SHP77 (cell line): ENCODE measurements at places on chromosomes 1 and 21.

DNA sequence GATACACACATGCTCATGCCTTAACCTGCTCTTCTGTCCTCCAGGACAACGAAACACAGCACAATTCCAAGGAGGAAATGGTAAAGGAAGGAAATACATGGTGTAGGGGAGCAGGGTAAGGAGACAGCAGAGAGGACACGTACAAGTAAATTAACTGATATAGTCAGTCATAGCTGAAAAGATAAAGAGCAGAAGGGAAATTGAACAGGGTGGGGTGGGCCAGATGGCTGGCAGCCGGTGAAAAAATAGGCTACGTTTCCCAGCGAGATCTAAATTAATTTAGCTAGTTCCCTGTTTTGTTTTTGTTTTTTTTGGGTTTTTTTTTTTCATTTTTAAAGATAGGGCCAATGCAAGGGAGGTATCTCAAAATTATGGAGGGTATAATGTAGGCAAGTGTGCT is 109.2 kb downstream of the FAM78B start:
- DNase-seq: no peak

GRCh38 chr1:27971674-27972073 is 11.9 kb downstream of the XKR8 start:
- no peak for DNase-seq

DNA sequence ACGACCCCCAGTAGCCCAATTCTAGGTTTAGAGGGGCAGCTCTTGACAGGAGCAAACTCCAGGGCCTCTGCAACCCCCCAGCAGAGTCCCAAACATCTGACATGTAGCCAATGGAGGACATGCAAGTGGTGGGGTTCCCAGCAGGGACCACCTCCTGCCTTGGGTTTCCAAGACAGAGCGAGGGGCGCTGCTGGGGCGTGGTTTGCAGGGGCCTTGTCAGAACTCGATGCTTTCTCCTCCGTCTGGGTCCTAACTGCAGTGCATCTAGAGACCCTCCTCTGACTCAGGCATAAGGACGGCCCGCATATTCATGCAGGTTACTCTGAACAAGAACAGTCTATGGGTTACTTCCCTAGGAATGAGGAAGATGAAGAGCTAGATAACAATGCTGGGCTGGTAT is 17.2 kb downstream of the EPHX1 start:
- DNase-seq: no peak

DNA sequence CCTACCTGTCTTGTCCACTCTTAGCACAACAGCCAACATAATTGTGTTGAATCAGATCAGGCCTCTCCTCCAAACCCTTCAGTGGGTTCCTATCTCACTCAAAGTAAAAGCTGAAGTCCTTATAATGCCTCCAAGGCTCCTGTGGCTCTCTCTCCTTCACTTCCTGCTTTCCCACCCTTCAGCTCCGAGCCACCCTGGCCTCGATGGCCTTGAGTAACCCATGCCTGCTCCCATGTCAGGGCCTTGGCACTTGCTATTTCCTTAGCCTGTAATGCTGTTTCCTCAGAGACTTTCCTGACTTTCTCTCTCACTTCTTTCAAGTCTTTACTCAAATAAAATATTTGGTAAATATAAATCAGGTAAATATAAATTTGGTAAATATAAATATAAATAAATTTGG is 8.1 kb upstream of the PLEKHM2 start:
- no peak for DNase-seq

- peak; percentile 13 for DNase-seq
Measured at GRCh38 chr1:174726167-174726879, 273.4 kb upstream of the CACYBP start.

DNA sequence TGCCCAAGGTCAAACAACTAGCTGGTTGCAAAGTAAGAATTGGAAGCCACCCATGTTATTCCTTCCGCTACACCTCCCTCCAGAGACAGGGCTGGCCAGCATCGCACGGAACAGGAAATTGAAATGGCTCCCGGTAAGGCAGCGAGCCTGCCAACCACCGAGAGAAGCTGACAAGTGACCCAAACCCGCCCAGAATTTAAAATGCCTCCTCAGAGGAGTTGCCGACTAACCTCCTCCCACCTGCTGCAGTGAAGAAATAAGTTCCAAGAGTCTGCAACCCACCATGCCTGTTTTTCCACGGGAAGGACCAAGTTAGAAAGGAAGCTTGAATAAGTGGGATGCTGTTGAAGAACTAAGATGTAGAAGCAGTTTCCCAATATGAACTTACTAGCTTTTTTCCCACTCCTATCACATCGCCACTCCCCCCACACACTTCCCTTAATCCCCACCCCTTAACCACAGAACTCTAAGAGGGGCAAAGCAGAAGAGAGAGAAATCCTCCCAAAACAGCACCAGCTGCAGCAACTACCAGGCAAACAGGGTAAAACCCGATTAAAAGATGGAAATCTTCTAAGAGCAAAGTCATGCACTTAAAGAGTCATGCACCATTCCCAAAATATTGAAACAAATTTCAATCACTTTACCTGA is 78.6 kb downstream of the TIAM1 start:
- no peak for DNase-seq

GRCh38 chr1:221858818-221859611 is 117.1 kb upstream of the DUSP10 start:
- no peak for DNase-seq

DNA sequence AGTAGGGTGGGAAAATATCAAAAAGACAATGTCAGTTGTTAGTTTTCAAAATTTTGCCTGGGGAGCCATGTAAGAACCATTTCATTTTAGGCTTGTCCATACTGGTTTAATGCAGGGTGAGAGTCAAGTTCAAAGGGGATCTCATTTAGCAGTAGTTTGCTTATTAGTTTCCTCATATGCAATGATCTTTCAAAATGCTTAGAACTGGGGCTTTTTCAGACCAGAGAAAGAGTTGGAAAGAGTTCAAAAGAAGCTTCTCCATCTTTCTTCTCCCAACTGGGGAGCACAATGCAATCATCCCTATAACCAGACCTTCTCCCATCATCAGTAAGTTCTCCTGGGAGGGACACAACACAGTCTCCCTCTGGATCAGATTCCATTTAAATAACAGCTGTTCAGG is 16.5 kb upstream of the SLC30A1 start:
- no peak for DNase-seq

DNA sequence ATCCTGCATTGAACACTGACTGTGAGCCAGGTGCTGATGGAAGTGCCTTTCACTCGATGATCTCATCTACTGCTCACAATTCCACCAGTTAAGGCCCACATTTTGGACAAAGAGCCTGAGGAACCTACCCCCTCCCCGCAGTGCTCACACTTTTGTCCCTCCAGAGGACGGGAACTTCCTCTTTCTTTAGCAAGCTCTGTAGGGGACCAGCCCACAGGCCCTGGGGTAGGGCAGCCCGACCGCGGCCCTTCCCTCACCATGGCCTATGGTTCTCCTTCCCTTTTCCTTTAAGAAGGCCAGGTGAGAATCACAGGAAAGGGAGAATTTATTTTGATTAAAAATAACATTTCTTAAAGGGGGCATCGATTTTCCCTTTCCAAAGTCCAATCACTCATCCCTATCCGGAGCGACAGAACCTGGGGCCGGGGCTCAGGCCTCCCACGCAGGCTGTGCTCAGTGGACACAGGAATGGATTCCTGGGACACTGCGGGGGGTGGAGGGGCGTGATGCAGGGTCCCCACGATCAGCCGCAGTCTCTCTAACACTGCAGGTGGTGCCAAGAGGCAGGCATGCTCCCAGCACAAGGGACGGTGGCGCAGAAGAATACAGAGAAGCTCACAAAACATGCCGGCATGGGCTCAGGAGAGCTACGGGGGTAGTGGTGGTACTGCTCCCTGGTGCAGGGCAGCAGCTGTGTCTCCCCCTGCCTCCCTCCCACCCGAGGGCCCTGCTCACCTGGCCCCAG is 8.9 kb upstream of the KCNE1 start:
- DNase-seq: no peak

GRCh38 chr1:110770832-110771231 is 96.1 kb upstream of the KCNA3 start:
- no peak for DNase-seq

GRCh38 chr1:197868751-197869489 is 33.5 kb upstream of the C1orf53 start:
- DNase-seq: peak; percentile 71

GRCh38 chr1:179143322-179143721 is 61.5 kb downstream of the TOR3A start:
- DNase-seq: no peak

DNA sequence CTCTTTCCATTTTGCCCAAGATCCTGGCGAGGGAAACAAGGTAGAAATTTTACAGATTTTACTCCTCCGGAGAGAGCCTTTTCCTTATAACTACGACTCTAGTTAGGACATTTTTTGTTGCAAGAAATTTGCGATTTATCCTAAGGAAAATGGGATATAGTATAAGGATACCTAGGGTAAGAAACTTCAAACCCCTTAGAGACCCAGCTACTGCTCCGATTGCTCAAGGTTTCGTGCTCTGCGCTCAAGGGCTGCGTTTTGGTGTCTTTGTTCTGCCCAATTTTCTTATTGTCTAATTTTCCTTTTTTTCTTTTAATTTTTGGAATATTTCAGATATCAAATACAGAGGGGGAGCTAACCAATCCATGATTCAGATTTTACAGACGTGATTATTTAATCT is 1.5 kb downstream of the TTC3 start:
- no peak for DNase-seq

GRCh38 chr1:165899461-165899941 is 72.1 kb downstream of the UCK2 start:
- no peak for DNase-seq

- DNase-seq: no peak
Measured at GRCh38 chr1:2480236-2480985, 4.3 kb downstream of the PLCH2 start.

GRCh38 chr1:2279210-2279639 is 51.1 kb downstream of the SKI start:
- DNase-seq: no peak

- DNase-seq: no peak
Measured at GRCh38 chr21:33481314-33481943, 1.7 kb upstream of the TMEM50B start.

DNA sequence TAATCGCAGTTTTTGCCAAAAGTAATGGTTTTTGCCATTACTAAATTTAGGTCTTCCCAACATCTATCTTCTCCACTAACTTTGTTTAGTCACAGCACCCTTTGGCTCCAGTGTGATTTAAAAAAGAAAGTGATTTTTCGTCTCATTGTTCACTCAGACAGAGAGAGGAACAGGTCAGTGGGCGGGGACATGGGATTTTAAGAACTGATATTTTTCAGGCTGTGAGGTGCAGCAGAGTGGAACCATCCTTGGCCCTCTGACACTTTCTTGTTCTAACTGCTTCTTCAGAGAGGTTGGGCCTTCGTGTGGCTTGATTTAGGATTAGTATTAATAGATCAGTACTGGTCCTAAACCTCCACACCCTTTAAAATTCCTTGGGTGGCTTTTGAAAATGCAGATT is 38.8 kb downstream of the CASQ2 start:
- DNase-seq: no peak

DNA sequence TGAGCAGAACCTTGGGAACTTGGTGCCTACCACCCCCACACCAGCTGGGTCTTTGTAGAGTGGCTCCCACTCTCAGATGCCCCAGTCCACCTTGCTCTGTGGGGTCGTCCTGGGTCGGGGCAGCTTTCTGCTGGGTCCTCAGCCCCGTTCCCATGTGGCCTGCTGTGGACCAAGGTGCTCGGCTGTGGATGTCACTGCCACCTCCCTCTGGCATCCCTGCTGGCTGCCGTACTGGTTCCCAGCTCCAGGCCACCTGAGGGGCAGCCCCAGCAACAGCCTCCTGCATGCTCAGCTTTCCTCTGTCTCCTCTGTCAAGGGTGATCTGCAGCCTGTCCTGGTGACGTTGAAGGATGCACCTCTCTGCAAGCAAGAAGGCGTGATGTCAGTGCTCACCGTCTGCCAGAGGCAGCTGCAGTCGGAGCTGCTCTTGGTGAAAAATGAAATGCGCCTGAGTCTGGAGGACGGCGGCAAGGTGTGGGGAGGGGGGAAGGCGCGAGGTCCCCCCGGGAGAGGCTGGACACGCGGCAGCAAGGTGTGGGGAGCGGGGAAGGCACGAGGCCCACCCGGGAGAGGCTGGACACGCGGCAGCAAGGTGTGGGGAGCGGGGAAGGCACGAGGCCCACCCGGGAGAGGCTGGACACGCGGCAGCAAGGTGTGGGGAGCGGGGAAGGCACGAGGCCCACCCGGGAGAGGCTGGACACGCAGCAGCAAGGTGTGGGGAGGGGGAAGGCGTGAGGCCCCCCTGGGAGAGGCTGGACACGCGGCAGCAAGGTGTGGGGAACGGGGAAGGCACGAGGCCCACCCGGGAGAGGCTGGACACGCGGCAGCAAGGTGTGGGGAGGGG is 45.9 kb upstream of the DIP2A start:
- DNase-seq: no peak

DNA sequence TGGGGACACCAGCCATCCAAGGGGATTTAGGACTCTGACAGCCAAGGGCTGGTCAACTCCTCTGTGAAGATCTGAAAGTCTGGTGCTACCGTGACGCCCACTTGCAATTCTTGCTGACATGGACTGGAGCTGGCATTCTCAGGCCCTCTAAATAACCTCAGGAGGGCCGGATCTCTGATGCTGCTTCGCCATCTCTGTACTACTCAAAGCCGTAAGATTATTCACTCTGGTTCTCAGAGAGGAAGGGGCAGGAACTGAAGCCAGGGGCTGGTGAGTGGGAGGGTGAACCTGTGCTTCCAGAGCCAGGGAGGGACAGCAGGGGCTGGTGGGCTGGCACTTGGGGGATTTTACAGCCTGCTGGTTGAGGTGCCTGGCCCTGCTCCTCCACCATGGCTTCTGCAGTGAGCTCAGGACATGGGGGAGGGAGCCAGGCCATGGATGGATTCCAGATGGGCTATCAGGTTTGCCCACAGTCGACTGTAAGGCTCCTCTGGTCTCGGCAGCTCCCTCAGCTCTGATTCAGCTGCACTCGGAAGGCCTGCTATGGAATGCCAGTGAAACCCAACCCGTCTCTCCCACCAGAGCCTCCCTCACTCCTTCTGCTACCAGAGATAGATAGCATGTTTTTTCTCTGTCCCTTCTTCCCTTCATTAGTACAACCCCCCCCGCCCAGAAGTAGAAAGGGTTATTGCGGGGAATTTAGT is 84.5 kb downstream of the PLXNA2 start:
- DNase-seq: no peak

DNA sequence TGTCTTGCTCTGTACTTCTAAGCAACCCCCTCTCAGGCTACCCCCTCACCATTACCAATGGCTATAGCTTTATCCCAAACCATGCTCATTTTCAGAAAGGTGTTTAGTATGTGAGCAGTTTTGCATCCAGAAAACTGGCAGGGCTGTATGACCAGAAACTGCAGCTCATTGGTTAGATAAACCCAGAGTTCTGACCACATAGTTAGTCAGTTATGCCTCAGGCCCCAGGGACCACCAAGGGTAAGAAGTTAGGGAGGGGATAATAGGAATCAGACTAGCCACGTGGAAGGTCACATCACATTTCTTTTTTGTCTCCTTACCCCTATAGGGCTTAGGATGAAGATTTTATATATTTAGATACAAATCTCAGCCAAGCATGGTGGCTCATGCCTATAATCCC is 1.2 kb downstream of the ITGA10 start:
- DNase-seq: no peak
